Subcutaneous preadipocyte (primary cell): ENCODE measurements at places on chromosomes 12 and 14. TPM values are rescaled to one million over a fixed set of nuclear protein-coding genes. Genes with fewer than 3 reads are reported as not detected.

Gene GPR137C
- total RNA-seq: under 0.01 and 0.59 TPM in 2 replicates

Gene OR4E1
- total RNA-seq: not detected in 2 replicates

Gene SFSWAP
- total RNA-seq: 25.0 and 34.0 TPM in 2 replicates

Gene PTPRR
- total RNA-seq: 0.39 TPM in 1 of 2 replicates, not detected in the other

Gene TEX22
- total RNA-seq: 0.20 and 0.73 TPM in 2 replicates

Gene PLEKHG7
- not detected in 2 replicates for total RNA-seq

Gene APAF1
- total RNA-seq: 15.4 and 23.1 TPM in 2 replicates

Gene KRT78
- not detected in 2 replicates for total RNA-seq

Gene FERMT2
- total RNA-seq: 105 and 145 TPM in 2 replicates

Gene RPL10L
- not detected in 2 replicates for total RNA-seq

Gene STON2
- 5.7 and 13.6 TPM in 2 replicates for total RNA-seq

Gene NANOG
- not detected in 2 replicates for total RNA-seq

Gene DTX1
- total RNA-seq: 0.20 and 0.73 TPM in 2 replicates

Gene PCED1B
- total RNA-seq: 0.39 TPM in 1 of 2 replicates, not detected in the other

Gene SMOC1
- 23.9 and 25.2 TPM in 2 replicates for total RNA-seq

Gene TNFAIP2
- total RNA-seq: 86.3 and 128 TPM in 2 replicates

Gene IFNG-AS1
- total RNA-seq: not detected in 2 replicates

Gene ANG
- total RNA-seq: 3.7 and 7.0 TPM in 2 replicates

Gene RPL6
- 1,069 and 1,582 TPM in 2 replicates for total RNA-seq

Gene TPH2
- not detected in 2 replicates for total RNA-seq

Gene KRT83
- not detected in 2 replicates for total RNA-seq
